ENCODE measurements at places on chromosomes 7 and 10.

DNA sequence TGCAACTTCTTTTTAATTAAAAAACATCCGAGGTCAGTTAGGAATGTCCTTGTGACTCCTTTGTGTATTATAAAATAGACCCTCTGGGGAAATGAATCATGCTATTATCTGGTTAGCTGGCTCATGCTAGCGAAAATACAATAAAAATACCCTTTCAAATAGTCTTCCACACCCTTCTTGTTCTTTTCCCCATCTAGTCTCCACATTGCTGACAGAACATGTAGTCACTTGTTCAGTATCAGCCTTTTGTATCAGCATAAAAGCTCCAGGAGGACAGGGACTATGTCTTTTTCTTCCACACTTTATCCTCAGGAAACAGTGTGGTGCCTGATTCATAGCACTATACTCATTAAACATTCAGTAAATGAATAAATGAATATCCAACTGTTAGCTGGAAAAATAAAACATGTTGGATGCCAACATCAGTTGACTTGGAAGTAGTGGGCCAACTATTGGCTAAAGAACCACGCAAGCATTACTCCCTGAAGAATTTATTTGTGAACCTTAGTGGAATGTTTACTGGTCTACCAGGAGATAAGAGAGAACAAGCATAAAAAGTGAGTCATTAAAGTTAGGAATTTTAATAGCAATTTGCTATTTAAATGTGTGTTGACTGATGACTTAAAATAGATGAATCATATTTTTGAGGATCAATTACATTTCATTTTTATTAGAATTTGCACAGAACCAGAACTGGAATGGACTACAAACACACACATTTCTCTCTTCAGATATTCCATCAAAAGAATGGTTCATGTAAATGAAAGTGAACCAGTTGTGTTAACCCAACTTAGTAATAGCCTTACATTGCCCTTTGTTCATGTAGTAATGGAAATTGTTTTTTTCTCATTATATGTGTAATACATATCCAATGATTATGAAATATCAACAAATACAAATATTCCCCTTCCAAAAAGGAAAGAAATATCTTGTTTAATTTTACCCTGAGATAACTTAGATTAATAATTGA, 129.6 kb downstream of the DKK1 start:
- DNase-seq = no peak

DNA sequence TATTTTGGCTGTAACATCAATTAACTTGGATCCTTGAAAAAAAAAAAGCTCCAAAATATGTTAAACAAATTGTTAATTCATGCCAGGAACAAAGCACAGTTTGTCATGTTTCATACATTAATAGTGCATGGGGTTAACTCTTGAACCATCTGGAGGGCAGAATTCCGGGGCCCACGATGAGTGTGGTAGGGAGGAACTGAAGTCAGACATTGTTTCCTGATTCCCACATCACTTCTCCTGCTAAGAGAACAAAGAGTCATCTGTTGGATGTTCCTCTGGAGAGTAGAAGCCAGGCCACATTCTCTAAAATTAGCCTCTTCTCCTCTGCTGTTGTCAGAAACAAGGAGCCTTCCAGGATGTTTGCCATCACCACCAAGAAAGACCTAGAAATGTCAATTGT, 54.6 kb downstream of the TMEM178B start:
- no peak for DNase-seq

- DNase-seq = no peak
Measured at GRCh38 chr7:100598425-100598824, 3.7 kb upstream of the PCOLCE start.

DNA sequence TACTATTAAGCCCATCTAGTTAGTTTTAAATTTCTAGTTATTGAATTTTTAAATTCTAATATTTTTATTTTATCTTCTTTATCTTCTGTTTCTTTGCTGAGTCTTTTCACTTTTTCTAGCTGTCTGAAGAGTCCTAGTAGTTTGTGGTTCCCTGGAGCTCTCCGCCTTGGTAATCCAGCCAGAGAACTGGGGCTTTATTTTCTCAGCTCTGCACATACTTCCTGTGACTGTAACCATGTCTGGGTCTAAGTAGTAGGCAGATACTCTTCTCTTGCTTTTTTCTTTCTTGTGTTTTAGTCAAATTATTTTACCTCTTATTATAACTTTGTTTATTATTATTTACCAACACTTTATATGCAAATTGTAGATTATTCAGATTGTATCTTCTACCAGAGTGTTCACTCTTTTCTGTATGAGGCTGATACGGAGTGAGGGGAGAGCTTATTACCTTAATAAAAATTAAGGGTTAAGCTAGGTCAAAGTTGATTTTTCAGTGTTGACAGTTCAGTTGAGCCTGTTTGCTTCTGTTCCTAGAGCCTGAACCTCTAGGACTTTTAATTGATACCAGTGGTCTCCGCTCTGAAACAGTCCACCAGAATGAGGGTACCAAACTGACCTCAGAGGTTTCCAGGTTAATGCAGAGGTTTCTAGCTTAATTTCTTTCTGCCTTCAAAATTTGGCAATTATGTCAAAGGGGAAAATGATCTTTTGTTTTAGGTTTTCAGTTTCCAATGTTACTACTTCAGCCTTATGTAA, 155.4 kb downstream of the ADK start:
- no peak for DNase-seq

Data from stimulated activated naive B cell treated with anti-CD40 and anti-IgM and Interleukin-4, amounts not matched to agents 10 μg/mL and 1 μg/mL and 100 μg/mL, for 72 hours (primary cell).